ENCODE measurements at places on chromosomes 2 and 18.

GRCh38 chr2:128494307-128494639 lies 175.6 kb upstream of the HS6ST1 start:
- DNase-seq, result no peak

GRCh38 chr18:5868218-5868854 lies 27.0 kb downstream of the TMEM200C start:
- DNase-seq, result no peak

- no peak for DNase-seq
Measured at GRCh38 chr2:230318190-230319121, 8.5 kb upstream of the SP140L start.

- no peak for DNase-seq
Measured at GRCh38 chr2:196066291-196067087, 2.1 kb downstream of the DNAH7 start.

- DNase-seq, result no peak
Measured at GRCh38 chr2:160916300-160916699, 243.9 kb upstream of the TANK start.

DNA sequence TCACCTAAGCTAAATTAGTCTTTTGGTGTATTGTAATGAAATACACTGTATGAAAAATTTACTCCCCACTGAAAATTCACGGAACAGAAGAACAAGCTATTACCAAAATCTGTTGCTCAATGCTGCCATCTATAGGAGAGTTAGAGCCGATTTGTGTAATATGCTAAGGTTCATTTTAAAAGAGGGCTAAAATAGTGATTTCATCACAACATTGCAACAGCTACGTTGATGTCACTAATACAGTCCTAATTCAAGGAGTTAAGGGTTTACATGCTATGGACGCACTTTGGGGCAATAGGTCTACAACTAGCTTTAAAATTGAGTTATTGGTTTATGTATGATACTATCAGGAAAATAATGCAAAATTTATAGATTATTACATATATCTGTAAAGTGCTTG lies 3.0 kb upstream of the IRS1 start:
- no peak for DNase-seq

DNA sequence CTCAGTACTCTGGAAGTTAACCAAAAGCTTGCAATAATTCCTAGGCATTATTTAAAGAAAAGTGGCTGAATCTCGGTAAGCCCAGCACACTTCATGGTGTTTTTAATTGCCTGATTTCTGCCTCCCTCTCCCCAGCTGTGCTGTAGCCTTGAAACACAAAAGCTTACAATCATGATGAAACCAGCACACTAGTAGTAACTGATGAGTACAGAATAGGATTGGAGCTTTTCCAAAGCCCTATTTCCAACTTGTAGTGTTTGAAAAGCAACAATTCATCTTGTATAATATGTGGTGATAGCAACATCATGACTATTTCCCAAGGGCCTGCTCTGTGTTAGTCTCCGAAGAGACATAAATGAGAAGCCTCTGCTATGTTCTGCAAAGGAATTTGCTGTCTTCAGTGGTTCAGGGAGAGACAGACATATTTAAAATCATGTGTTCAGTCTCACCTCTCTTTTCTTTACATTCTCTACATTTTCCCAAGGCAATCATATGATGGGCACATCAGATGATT lies 1015.0 kb downstream of the BCL11A start:
- DNase-seq, result no peak

DNA sequence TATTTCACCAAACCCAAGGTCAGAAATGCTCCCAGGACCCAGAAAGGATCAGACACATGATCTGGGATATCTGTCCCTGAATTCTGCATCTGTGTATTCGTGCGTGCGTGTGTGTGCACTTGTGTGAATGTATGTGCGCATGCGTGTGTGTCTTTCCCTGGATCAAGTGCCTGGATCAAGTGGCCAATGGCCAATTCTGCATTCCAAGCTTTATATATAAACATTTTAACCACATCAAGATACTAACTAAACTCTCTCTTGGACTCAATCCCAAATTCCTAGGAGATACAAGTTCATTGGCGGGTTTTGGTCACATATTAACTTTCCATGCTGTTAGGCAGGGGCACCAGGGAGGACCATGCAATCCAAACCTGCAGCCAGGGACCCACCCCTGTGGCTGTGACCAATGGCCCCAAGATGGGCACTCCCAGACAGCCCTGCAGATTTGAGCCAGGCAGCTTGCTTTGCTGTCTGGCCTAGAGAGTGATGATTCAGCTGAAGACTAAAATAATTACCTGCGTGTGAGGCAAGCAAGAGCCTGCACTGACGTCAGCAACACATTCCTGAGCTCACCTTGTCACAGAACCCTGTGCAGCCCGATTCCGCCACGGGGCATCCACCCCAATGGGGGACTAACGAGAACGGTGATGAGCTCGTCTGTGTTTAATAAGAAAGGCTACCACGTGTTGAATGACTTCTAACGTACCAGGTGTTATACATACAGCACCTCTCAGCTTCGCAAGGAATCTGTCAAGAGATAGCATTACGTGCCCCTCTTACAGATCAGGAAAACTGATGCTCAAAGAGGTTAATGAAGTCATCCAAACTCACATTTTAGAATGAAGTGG lies 45.3 kb upstream of the ROCK2 start:
- DNase-seq, result no peak

DNA sequence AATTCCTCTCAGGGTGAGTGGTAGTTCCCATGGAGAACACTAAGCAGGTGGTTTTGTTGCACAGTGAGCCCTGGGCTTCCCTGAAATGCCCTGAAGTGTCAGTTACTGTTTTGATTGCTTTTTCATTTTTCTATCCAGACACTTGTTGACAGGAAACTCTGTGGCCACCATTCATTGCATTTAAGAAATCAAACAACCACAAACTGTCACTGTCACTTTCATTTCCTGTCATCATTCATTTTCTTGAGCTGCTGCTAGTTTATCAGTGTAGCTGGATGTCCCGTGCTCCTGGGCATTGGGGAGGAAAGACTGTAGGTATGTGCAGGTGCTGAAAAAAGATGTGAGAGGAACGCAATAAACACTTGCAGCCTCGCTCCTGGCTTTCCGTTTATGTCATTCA lies 891.6 kb upstream of the ZEB2 start:
- no peak for DNase-seq

DNA sequence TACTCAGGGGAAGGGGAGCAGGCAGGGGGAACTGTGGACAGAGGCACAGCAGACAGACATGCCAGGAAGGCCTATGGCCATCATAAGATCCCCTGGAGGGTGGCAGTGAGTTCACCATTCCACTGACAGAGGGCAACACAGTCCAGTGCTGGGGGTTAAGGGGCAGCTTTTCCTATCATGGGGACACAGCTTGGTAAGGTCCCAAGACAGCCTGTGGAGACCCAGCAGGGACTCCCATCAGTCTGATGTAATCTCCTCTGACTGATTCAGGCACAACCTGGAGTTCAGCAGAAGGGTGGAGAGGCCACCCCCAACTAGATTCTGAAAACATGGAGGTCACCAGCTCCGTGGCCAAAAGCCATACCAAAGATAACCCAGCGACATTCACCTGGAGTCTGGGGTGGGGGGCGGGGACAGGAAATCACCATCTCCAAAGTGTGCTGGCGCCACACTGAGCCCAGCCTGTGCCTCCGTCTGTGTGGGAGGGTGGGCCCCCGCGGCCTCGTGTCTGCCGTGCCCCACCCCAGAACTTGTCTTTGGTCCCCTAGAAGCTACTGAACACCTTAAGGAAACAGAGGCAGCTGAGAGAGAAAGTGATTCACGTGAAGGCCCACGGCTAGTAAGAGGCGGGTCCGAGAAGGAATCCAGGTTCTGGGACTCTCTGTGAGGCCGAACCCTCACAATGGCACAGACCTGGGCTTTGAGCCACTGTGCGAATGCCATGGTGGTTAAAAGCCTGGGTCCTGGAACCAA lies 28.6 kb downstream of the DNMT3A start:
- no peak for DNase-seq

DNA sequence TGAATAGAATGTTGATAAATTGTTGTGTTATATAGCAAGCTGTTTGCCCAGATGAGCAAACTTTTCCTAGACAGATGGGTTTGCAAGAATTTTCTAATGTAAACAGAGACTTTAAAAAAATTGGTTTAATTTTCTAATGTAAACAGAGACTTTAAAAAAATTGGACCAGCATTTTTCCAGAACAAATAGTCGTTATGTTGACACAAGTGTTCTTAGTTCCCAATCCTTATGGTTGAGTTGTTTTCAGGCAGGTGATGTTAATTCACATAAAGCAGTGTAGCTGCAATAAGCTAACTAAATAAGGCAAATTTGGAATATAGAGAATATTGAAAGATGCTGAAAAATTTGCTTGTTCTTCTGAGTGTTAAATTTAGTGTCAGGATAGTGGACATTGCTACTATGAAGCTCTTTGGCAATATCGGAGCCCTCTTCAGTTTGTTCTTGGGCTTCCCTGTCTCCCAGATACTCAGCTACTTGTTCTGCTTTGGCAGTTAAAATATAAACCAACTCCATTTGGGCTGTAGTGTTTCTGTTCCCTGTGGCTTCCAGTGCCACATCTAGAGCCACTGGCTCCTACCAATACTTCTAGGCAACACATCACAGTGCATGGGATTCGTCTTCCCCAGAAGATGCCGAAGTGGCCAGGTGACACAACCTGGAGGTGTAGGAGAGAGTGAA lies 105.7 kb downstream of the DYNAP start:
- no peak for DNase-seq

- no peak for DNase-seq
Measured at GRCh38 chr2:88450925-88451810, 1.3 kb downstream of the FOXI3 start.

- no peak for DNase-seq
Measured at GRCh38 chr2:120961396-120961795, 225.7 kb downstream of the GLI2 start.

DNA sequence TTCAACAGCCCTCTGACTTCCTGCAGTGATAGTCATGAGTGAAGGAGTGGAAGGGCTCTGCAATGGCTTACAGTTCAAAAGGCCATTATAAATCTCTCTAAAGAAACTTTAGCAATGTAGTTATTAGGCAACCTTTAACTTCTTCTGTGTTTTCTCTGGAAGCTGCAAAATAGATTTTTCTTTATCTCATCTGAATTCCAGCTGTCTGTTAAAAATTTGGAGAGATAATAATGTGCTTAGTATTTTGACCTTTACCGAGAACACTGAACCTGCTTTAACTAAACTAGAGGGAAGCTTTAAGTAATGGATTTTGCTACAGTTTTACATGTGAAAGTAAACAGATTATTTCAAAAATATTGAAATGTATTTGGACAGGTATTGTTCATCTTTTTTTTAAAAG lies 847.9 kb downstream of the ERBB4 start:
- no peak for DNase-seq

GRCh38 chr18:67730886-67731285 lies 214.4 kb upstream of the DSEL start:
- no peak for DNase-seq

DNA sequence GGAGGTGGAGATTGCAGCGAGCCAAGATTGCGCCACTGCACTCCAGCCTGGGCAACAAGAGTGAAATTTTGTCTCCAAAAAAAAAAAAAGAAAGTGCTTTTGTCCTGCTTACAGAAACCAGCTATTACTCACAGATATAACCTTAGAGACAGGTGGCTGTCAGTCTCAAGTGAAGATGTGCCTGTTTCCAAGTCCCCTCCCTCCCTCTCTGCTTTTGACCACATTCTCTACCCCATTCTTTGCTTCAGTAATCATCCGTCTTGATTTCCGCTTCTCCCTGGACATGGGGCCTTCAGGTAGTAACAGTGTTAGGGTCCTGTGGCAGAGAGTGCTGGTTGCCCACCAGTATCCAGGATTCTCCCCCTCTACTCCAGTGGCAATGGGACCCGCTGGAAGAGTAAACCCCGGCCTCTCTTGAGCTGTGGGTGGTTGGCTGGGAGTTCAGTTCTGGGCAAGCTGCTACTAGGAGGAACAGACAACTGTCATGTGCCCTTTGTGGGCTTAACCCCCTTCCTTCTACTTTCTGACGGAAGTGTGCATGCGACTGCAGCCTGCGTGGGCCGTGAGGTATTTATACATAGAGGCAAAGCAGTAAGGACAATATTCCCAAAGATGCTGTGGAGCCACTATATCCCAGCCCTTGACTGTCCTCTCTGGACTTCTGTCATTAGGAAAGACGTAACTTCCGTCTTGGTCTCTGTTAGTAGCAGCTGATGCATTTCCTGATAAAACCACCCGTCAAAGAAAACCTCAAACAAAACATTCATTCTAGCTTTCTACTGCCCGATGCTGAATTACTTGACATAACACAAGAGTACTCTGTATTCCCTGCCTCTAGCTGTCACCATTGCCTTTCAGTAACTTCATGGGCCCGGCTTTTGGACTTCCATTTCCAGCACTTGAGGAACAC lies 17.8 kb downstream of the PDCL3 start:
- no peak for DNase-seq

DNA sequence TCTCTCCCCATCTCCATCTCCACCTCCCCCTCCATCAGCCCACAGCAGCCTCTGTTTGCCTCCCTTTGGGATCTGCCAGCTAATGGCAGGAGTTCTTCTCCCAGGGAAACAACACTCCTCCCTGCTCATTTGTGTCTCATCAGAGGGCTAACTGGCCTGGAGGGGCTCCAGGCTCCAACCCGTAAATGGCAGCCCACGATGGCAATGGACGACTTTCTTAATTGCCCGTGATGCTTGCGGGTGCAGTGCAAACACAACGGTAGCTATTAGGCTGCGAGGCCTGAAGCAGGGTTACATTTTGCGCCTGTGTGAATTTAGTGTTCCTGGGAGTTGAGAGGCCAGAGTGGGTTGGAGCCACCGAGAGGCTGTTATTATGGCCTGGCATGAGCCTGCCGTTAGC lies 285.1 kb downstream of the TNS1 start:
- DNase-seq, result no peak

DNA sequence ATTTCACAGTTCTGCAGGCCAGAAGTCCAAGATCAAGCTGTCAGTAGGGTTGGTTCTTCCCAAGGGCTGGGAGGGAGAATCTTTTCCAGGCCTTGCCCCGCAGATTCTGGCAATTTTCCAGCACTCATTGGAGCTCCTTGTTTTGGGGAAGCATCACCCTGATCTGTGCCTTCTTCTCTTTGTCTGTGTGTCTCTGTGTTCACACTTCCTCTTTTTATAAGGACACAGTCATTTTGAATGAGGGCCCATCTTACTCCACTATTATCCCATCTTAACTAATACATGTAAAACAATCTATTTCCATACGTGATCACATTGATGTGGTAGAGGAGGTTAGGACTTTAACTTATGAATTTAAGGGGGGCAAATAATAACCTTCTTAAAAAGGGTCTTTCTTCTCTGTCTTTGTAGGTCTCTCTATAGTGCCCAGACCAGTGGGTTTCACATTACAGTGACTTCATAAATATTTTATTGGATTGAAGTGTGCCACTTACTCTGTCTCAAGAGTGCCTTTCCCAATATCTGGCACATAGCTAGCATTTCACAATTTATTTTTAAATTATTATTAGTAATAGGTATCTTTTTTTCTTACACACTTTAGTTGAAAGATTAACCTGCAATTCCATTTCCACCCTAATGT lies 68.9 kb upstream of the CBLN2 start:
- DNase-seq, result no peak

DNA sequence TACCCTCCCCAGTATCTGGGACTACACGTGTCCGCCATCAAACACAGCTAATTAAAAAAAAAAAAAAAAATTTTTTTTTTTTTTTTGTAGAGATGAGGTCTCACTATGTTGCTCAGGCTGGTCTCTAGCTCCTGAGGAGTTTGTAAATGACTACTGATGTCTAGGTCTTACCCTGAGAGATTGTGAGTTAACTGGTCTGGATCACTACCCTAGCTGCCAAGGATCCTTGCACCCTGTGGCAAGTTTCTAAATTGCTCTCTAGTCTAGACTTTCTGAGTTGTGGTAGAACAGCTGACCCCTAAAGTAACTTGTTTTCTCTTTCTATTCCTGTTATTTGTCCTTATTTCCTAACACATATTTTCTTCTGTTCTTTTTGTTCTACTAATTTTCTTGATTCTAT lies 44.5 kb downstream of the ABHD3 start:
- DNase-seq, result no peak

- no peak for DNase-seq
Measured at GRCh38 chr2:18149660-18150246, 271.3 kb downstream of the KCNS3 start.
